ENCODE measurements at places on chromosomes 3 and 15. TPM values are rescaled to one million over a fixed set of nuclear protein-coding genes. Genes with fewer than 3 reads are reported as not detected.
A peak's percentile ranks its signal among the peaks of the same experiment; 100 is the strongest.

POMGNT2 gene
- 26.8 TPM for total RNA-seq

TMCO5A gene
- not detected for total RNA-seq

RGMA gene
- 21.6 TPM for total RNA-seq

IQCF5 gene
- total RNA-seq = not detected

ADAMTS9 gene
- total RNA-seq = 118 TPM

TM4SF1 gene
- total RNA-seq = 97.7 TPM

RLBP1 gene
- not detected for total RNA-seq

DNA sequence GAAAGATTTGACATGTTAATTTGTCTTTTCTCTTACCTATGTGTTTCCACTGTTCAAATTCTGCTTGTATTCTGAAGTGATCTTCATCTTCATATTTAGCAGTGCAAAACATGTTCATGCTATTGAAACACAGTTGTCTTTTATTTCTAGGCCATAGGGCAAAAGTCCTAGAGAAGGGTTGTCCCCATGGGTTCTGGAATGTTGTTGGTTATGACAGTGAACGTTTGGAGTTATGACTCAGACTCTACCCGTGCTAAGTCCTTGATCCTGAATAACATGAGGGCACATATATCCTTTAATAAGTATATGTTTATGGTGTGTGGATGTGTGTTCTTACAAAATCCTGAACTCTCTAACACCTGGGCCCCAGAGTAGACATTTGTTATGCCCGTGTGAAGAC lies 23.0 kb upstream of the ARPP21 start:
- no peaks in the 10 kb centered on the region for H3K27me3 ChIP-seq
- DNase-seq = no peak
- H3K36me3 ChIP-seq = no peaks in the 10 kb centered on the region
- H3K4me1 ChIP-seq = no peaks in the 10 kb centered on the region
- no peak overlapping the region for H3K4me3 ChIP-seq

- no peak overlapping the region for H3K27ac ChIP-seq
- no peaks in the 10 kb centered on the region for H3K36me3 ChIP-seq
- H3K4me3 ChIP-seq = no peak overlapping the region
- H3K27me3 ChIP-seq = no peaks in the 10 kb centered on the region
Observed at GRCh38 chr3:144294659-144295538, 323.3 kb downstream of the DIPK2A start.

DNA sequence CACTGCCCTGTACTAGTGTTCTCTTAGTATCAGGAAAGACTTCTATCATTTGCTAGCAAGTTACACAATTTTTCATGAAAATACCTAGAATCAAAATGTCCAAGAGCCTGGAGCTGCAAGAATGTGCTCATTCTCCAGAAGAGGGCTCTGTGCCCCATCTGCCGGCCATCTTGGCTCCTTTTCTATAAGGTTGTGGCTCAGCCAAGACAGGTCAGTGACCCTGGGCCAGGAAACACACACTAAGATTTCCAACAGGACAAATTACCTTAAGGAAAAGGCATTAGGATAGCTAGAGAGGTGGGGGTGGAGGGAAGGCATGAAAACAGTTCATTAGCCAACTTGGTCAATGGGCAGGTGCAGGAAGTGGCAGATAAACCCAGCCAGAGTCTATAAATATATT lies 20.7 kb downstream of the TIMP4 start:
- H3K27me3 ChIP-seq = no peaks in the 10 kb centered on the region
- no peak overlapping the region for H3K27ac ChIP-seq
- H3K4me1 ChIP-seq = no peaks in the 10 kb centered on the region
- no peaks in the 10 kb centered on the region for H3K36me3 ChIP-seq
- DNase-seq = no peak
- no peak overlapping the region for H3K4me3 ChIP-seq

GRCh38 chr15:100602064-100602822 lies at the start of the genes ASB7 and LINS1:
TSS of gene ASB7 (plus strand) at chr15:100602589. CDS start at chr15:100612217, 9,628 bp downstream.
TSS of gene LINS1 (minus strand) at chr15:100602184. CDS start at chr15:100580842, 21,342 bp downstream.
- H3K4me1 ChIP-seq = peaks cover 37% of the 10 kb centered on the region
- no peaks in the 10 kb centered on the region for H3K27me3 ChIP-seq
- H3K27ac ChIP-seq = peak within 1 kb of the TSS; percentile 89
- peaks cover 10% of the 10 kb centered on the region for H3K36me3 ChIP-seq
- DNase-seq = peak; percentile 100

- H3K36me3 ChIP-seq = no peaks in the 10 kb centered on the region
- no peaks in the 10 kb centered on the region for H3K27me3 ChIP-seq
- DNase-seq = no peak
- no peak overlapping the region for H3K4me3 ChIP-seq
- H3K27ac ChIP-seq = no peak overlapping the region
Observed at GRCh38 chr3:3333571-3333970, 154.1 kb upstream of the CRBN start.

All from vagina (tissue), 2 donors.